ENCODE measurements at places on chromosomes 12 and 14.

GRCh38 chr12:30602678-30603077 is 93.0 kb downstream of the IPO8 start:
- DNase-seq = no peak

GRCh38 chr14:72845683-72846082 is 48.2 kb downstream of the DPF3 start:
- DNase-seq = no peak

DNA sequence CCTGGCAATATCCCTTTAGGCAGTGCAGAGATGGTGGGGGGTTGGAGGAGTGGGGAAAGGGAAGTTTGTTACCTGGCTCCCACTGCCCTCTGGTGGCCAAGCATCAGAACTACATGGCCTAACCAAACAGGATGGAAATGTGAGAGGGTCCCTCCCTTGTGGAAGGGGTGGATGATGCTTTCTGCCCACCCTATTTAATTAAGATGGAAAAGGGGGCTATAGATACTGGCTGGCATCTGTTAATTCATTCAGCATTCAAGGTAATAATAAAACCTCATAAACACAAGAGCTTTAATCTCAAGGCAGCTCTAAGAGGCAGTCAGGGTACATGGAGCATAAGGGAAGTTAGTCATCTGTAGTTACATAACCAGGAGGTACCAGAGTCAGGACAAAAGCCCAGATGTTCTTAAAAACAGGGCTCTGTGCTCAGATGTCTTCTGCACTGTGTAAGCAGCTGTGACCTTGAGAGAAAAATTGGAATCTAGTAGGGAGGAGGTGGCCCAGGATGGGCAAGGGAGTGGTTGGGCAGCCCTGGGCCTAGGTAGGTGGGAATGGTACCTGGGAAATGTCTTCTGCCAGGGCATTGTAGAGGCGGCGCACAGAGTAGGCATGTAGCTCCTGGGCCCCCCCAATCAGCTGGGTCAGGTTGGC is 4.6 kb downstream of the AP1G2 start:
- peak; percentile 19 for DNase-seq

GRCh38 chr14:102500158-102500662 is 9.4 kb downstream of the ANKRD9 start:
- DNase-seq = no peak

DNA sequence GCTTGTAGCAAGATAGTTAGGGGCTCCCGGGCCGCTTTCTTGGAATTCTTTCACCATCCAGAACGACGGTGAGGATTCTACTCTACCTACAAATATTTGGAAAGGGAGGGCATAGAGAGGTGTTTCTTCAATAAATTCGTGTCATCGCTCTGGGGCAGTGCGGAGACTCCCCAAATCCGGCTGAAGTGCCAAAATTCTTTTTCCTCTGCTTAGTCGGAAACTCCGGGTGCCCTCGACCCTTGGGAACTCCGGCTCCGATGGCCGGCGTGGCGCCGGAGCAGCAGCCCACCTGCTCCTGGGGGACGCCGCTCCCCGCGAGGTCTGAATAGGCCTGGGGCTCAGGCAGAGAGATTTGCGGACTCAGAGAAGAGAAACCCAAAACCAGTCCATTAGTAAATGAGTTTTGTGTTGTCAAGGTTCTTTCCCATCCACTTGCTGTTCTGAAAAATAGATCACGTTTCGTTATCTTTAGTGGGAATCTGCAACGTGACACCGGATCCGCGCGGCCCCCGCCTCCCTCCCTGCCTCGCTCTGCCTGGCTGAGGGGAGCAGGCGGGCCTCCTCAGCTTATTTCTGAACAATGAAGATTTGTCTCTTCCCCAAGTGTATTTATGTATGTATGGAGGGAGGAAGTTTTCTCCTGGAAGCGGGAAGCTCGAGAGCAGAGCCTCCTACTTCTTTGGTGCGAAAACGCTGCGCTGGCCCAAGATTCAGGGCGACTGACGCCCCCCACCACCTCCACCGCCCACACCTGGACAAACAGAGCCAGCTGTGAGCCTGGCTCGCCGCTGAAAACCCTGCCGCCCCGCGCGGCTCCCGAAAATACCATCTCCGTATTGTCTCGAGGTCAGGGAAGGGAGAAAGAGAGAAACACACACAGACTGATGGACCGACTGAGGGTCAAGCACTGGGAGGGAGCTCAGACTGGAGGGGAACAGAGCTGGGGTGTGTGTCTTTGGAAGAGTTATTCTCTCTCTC is 3.7 kb upstream of the SIX1 start:
- DNase-seq = no peak

- DNase-seq = peak; percentile 8
Measured at GRCh38 chr12:85872497-85873091, 1.5 kb upstream of the NTS start.

GRCh38 chr12:93229494-93230325 is 148.0 kb upstream of the NUDT4 start:
- no peak for DNase-seq

GRCh38 chr12:44873898-44874297 is 2.2 kb downstream of the NELL2 start:
- no peak for DNase-seq

DNA sequence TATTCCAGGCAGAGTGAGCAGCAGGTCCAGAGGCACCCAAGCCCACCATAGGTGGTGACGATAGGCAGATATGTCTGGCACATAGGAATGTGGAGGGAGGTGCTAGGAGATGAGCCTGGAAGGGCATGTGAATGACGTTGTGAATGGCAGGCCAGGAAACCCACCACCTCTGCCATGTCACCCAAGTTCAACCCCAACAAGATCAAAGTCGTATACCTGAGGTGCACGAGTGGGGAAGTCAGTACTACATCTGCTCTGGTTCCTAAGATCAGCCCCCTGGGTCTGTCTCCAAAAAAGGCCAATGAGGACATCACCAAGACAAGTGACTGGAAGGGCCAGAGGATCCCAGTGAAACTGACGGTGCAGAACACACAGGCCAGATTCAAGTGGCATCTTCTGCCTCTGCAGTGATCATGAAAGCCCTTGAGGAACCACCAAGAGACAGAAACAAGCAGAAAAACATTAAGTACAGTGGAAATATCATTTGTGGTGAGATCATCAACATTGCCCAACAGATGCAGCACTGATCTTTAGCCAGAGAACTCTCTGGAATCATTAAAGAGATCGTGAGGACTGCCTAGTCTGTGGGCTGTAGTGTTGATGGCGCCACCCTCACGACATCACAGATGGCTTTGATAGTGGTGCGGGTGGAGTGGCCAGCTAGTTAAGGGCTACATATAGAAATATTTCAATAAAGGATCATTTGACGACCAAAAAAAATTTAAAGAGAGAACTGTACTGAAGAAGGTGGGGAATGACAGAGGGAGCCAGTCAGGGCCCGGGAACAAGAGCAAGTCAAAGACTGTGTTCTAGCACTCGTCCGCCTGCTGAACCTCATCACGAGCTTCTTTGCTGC is 99.7 kb downstream of the ZFP36L1 start:
- no peak for DNase-seq

DNA sequence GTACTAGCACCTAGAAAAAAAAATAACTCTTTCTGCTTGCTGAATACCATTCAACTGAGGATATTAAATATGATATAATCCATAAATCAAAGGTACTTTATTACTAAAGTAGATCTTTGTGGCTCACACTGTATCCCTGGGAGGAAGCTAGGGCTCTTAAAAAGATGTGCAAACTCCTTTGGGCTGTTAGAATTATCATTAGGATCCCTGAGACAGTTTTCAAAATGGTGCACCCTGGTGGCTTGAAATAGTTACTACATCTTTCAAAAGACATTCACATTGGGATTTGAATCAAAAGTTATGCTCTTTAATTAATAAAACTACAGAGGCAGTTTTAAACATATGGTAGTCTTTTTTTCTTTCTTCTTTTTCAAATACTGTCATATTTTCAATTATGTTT is 228.5 kb upstream of the G2E3 start:
- DNase-seq = no peak

DNA sequence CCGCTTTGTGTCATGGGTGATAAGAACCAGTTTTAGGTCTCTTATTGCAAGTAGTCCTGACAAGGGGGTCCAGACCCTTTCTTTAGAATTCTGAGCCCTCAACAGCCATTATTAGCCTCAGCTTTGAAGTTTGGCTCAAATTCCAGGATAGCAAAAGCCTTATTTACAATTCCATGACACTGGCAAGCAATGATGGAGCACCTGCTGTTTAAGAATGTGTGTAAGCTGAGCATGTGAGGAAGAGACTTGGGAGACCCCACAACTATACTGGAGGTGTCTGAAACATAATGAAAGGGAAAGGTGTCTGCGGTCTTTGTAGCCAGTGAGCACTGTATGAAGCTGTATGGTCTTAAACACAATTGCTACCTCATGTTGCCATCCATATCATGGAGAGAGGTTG is 119.8 kb downstream of the TBX5 start:
- DNase-seq = no peak

GRCh38 chr12:51407604-51408003 is 16.4 kb upstream of the GALNT6 start:
- no peak for DNase-seq

- DNase-seq = no peak
Measured at GRCh38 chr14:59292921-59293534, 104.6 kb downstream of the DAAM1 start.

- DNase-seq = no peak
Measured at GRCh38 chr14:50373959-50374358, 22.7 kb downstream of the CDKL1 start.

DNA sequence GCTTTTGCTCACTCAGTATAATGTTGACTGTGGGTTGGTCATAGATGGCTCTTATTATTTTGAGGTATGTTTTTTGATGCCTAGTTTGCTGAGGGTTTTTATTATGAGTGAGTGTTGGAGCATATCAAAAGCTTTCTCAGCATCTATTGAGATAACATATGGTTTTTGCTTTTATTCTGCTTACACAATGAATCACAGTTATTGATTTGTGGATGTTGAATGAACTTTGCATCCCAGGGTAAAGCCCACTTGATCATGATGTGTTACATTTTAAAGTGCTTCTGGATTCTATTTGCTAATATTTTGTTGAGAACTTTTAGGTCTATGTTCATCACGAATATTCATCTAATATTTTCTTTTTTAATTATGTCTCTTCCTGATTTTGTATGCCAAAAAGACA is 1260.3 kb downstream of the TMEM121 start:
- DNase-seq = no peak

GRCh38 chr12:119505001-119505400 is 88.6 kb upstream of the TMEM233 start:
- no peak for DNase-seq

DNA sequence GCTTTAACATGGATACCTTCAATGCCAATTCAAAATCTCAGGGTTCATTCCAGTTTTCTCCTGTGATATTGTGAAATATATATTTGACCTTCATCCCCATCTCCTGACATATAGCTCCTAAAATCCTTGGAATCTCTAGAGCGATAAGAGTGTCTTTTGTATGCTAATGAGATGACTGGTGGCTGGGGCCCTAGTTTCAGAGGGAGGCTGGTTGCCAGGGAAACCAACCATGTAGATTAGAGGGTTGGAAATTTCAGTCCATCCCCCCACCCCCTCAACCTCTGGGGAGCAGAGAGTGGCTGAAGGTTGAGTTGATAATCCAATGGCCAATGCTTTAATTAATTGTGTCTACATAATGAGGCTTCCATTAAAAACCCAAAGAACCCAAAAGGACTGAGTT is 59.4 kb downstream of the SDR9C7 start:
- no peak for DNase-seq

GRCh38 chr12:108567406-108568337 is 5.3 kb downstream of the ISCU start:
- DNase-seq = no peak

DNA sequence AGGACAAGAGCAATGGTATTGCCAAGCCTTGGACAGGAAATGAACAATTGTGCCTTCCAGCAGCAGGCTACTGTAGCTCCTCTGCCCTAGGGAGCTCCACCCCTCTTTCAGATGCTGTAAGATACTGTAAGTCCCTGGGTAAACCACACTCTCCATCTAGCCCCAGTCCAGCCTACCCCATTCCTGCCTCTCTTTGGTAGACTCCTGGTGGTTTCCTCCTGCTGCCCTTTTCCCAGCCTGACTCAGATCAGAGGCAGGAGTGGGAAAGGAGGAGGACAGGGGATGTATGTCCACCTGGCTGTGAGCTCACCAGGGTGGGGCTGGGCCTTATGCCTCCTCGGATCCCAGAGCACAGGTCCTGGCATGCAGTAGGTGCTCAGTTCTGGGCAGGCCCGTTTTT is 174.6 kb downstream of the ESRRB start:
- no peak for DNase-seq

DNA sequence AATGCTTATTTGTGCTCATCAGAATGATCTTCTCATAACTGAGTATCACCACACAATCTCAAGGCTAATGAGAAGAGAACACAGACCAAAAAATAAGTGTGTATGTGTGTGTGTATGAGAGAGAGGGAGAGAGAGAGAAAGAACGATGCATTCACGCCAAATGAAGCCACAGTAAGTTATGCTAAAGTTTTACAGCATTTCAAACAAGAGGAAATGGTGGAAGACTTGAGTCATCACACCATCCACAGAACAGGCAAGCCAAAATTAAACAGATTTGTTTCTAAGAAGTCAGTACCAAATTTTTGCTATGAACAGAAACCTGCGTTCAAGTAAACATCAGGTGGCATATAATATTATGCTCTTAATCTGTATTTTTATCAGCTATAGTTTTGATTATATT is 141.2 kb downstream of the MED13L start:
- no peak for DNase-seq

GRCh38 chr12:10235761-10236631 is 23.3 kb downstream of the GABARAPL1 start:
- no peak for DNase-seq

- no peak for DNase-seq
Measured at GRCh38 chr12:119204131-119204530, 25.4 kb downstream of the HSPB8 start.
